ENCODE measurements at places on chromosomes 16 and 17.

DNA sequence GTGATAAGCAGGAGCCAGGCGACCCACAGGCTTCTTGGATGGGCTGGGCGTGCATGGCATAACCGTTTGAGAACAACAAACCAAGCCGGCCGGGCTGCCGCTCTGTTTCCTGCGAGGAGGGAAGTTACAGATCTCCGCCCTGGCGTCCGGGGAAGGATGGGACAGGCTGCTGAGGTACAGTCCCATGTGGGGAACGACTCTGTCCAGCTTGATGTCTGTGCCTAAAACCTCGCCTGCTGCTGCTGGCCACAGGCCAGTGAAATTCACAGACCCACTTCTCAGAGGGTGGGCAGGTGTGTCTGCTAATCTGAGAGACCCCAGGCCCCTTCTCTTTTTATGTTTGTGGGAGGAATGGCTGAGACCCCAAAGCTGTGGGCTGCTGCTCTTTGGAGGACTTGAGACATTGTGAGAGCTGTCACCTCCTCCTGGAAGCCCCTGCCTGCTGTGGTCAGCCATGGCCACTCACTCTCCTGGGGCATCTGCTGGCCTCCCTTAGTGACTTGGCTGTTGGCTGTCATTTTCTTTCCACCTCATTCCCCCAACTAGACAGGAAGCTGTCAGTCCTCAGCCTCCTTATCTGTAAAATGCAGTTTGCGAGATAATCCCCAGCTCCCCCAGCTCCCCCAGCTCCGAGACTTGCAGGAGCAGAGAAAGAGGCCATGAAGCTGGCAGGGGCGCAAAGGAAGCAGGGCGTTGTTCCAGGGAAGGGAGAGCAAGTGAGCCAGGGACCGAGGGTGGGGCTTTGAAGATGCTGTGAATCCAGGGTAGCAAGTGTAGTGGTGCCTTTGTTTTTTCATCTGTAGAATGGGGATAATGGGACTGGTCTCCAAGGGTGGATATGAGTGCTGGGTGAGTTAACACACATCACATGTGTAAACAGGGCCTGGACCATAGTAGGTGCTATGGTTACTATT is 51.0 kb downstream of the CMIP start:
- no peak for DNase-seq

DNA sequence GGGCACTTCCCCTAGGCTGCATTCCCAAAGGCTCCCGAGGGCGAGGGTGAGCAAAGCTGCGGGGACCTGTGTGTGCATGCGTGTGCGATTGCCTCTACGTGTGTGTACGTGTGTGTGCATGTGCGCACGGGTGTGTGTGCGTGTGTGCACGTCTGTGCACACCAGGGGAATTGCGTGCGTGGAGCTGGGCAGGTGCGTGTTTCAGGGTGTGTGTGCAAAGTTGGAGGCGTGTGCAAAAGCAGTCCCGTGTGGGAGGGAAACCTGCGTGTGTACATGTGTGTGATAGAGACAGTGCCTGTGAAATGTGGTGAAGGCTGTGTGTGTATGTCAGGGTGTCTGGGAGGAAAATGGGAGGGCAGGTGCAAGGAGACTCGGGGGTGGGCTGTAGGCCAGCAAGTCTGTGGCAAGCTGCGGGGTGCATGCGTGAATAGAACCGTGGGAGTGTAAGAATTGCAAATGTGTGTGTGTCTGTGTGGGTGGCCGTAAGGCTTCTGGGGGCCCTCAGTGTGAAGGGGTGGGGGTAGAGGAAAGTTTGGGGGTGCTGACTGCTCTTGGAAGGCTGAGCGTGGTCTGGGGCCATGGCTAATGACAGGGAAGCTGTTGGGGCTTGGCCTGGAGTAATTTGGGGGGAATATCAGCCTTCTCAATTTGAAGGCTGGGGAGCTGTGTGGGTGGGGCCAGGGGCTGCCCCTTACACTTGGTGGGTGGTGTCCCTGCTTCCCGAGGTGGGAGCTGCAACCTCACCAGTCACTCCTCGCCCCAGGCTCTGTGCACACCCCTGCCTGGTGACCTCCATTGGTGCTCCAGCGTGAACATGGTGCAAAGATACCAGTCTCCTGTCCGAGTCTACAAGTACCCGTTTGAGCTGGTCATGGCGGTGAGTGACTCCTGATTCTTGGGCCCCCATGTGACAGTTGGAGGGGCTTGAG is 644 bp downstream of the SEC14L5 start:
- no peak for DNase-seq

- no peak for DNase-seq
Measured at GRCh38 chr17:31753011-31753410, 106.0 kb downstream of the COPRS start.

- DNase-seq, result peak; percentile 54
Measured at GRCh38 chr16:50841081-50841886, 99.4 kb downstream of the CYLD start.

GRCh38 chr17:5126719-5127488 is 11.1 kb downstream of the USP6 start:
- no peak for DNase-seq

DNA sequence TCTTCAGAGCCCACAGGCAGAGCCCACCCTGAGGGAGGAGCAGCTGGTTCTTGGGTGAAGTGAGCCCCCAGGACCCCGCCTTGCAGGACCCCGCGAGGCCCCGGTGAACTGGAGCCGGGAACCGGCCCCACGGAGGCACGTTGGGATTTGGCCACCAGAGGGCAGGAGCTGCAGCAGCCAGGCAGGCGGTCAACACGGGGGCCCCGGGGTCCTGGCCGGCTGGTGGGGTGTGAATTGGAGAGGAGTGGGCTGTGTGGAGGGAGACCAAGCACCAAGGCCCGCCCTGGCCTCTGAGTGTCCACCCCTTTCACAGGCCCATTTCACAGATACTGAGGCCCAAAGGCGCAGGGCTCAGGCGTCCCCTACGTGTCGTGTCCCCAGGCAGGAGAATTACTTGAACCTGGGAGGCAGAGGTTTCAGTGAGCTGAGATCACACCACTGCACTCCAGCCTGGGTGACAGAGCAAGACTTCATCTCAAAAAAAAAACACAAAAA is 2.2 kb downstream of the DPEP1 start:
- peak; percentile 71 for DNase-seq

- DNase-seq, result peak; percentile 90
Measured at GRCh38 chr17:81254955-81255717, 16.0 kb downstream of the NDUFAF8 start.

DNA sequence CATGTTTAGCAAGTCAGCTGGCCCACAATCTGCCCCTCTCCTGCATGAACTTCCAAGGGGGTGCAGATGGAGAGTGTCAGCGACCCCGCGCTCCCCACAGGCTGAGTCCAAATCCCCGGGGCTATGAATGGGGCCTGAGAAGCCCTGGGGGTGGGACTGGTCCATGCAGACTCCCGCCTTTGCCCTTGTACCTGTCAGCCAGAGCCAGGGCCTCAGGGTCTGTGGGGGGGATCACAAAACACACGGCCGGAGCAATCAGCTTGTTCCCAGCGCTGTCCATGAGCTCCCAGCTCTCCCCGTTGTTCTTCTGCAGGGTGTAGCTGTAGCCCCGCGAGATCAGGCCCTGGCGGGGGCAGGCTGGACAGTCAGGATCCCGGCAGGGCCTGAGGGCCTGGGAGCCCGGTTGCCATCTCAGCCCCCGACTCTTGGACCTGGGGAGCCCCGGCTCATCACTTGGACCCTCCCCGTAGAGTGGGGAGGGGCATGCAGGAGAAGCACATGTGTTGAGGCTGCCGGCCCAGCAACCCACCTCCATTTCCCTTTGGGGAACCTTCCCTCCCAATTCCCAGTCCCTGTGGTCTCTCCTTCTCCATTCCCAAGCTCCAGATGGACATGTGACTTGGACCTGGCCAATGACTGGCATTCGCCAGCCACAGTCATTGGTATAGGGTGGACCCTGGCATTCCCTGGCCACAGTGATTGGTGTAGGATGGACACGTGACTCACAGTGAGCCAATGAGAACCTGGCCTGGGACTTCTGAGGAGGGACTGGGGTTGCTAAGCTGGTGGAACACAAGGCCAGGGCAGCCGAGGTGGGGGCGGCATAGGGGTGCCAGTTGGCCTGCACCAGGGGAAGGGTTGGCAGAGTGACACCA is 42.4 kb downstream of the PPL start:
- peak; percentile 50 for DNase-seq

GRCh38 chr17:2687074-2687418 is 24.5 kb downstream of the CLUH start:
- DNase-seq, result no peak

DNA sequence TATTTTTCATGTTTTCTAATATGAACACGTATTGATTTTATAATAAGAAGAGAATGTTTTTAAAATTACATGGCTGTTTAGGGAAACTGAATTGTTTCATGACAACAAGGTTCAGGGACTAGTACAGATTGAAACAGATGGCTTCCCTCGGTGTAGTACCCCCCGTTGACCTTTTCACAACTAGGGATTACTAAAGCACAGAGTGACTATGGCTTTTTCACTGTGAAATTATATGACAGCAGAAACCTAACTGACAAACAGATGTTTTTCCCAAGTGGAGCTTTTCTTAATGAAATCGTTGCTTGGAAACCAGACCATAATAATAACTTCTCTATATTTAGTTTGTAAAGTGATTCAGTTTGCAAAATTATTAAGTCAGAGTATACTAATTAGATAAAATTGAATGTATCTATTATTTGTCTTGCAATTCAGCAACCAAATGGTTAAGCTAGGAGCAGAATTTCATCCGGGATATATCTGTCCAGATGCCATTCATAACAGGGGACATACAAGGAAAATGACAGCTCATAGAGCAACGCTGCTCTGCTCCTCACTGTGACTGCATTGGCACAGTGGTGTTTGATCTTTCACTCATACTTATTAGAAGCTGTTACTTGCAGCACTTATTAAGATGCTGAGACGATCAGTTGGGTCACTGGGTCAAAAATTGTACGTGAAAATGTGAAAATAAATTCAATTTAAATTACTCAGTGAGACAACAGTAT is 111.7 kb downstream of the TANGO6 start:
- DNase-seq, result no peak

- no peak for DNase-seq
Measured at GRCh38 chr17:56351675-56352074, 198.4 kb downstream of the ANKFN1 start.

GRCh38 chr16:29738514-29738913 is 7.3 kb downstream of the C16orf54 start:
- no peak for DNase-seq

GRCh38 chr16:57137566-57138273 is 45.3 kb downstream of the CPNE2 start:
- DNase-seq, result no peak

DNA sequence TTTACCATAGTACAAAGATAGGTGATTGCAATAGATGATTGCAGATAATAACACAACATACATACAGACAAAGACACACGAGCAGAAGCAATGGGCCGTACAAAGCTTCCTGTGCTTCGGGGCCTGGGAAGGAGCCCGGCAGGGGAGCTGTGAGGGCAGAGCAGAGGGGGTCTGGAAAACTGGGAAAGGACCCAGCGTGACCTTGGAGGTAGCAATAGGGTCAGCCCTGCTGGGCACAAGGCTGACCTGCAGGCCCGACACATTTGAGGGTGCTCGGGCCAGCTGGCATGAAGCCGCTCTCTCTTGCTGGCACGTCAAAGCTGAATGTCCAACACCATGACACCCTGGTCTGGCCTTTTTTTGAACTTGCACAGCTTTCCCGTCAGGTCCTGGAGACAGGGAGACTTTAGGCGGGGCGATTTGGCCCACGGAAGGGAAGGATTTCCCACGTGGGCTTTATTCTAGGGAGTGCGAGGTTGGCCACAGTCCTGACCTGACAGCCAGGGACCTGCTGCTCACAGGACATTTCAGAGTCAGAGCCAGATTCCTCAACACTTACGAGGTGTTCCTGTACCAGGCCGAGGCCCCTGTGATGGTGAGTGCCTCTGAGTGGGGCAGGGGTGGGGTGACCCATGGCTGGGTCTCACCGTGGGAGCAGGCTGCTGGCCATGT is 83.2 kb downstream of the NTN1 start:
- DNase-seq, result no peak

DNA sequence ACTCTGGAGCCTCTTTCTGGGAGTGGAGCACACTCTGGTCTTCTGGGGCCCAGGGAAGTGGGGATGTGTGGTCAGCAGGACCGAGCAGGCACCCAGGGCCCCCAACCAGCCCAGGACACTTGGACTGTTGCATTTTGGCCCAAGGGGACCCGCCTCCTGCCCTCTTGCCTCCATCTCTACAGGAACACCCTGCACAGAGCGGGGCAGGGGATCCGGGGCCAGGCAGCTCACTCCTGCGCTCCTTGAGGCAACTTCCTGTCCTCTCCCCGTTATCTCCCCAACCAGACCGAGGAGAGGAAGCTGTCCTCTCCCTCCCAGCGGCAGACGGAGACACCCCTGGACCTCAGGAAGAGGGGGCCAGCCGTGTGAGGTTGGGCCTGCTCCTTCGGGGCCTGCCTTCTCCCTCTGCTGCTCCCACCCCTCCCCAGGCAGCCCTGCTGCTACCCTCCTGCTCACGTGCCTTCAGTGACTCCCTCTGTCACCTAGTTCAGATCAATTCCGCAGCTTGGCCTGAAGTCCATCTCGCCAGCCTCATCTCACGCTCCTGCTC is 10.0 kb upstream of the ATP2A3 start:
- peak; percentile 29 for DNase-seq

DNA sequence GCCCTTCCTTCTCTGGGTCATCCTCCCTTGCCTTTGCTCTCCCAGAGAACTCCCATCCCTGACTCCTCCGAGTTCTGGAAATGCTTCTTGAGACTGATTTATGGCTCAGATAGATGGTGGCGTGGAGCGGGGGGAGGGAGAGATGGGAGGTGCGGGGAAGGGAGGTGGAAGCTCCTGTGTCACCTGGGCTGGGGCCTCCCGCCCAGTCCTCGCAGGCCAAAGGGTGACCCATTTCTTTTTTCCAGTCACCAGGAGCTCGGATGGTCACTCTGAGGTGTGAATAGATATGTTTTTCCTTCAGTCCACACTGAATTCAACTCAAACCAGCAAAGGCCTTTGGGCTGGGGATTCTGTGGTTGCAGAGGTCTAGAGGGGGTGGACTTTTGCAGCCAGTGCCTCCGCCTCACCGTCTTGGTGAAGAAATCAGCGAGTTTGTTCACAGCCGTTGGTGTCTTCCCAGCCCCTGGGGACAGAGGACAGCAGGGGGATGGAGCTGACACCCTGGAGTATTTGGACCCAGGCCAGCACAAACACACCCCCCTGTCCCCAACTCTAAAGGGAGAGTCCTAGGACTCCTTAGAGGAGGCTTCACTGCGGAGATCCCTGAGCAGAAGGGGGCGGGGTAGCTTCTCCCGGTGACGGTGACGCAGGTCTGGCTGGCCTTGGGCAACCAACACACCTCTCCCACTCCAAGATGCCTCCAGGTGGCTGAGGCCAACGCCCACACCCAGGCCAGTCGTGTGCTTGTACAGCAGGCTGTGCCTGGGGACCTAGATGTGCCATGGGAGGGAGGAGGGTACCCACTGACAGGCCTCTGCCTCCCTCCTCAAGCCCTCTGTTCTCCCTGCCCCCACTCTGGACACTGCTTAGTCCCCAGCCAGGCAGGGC is 80.6 kb downstream of the AMFR start:
- DNase-seq, result no peak

GRCh38 chr17:81448442-81448841 is 53.2 kb downstream of the BAHCC1 start:
- no peak for DNase-seq

GRCh38 chr17:46026166-46027047 is 27.4 kb downstream of the STH start:
- DNase-seq, result peak; percentile 71
